CD8-positive, alpha-beta memory T cell (primary cell): ENCODE measurements at places on chromosomes 2 and 18.

DNA sequence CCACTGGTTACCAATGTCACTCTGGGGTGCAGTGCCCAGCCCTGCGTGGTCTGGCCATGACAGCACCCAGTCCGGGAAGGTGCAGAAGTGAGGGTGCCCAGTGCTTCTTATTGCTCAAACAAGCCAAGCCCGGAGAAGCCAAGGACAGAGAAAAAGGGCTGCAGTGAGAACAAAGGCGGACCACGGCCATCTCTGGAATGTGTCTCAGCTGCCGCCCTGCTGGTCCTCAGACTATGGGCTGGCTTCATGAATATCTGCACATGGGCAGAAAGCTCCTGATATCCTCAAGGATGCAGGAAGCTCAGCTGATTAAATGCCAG lies 28.7 kb downstream of the COPS9 start:
- no peak for DNase-seq
- H3K36me3 ChIP-seq = no peaks in the 10 kb centered on the region
- no peak overlapping the region for H3K27ac ChIP-seq
- H3K4me3 ChIP-seq = no peak overlapping the region
- no peaks in the 10 kb centered on the region for H3K4me1 ChIP-seq
- no peaks in the 10 kb centered on the region for H3K27me3 ChIP-seq

- no peaks in the 10 kb centered on the region for H3K27me3 ChIP-seq
- no peaks in the 10 kb centered on the region for H3K36me3 ChIP-seq
- no peak overlapping the region for H3K4me3 ChIP-seq
- peaks cover 21% of the 10 kb centered on the region for H3K4me1 ChIP-seq
- no peak overlapping the region for H3K27ac ChIP-seq
These were observed 104.0 kb downstream of the ZNF516 start for GRCh38 chr18:76391038-76391437.

DNA sequence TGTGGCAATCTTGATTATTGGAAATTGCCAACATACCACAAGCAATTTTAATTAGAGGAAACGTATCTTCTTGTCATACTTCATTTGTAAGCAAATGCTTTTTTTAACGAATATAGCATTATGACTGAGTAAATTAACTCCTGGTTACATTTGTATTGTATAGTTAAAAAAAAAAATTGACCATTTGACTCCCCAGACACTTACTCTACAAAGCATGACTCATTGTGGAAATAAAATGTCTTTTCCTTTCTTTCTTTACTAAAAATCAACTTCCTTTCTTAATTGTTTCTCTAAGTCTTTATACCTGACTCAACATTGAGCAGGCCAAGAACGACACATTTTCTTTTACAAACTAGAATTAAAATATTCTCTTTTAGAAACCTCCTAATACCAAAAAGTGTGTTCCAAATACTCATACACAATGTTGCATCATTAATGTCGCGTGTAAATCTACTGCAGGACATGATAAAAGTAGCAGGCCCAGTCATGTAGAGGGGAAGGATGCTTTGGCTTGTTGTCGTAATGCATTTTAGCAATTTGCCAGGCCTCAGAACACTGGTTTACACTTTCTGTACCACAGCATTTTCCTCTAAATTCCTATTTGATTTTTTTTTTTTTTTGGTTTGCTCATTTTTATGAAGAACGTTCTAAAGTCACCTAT lies 349.6 kb upstream of the KCNH7 start:
- no peak overlapping the region for H3K4me3 ChIP-seq
- H3K36me3 ChIP-seq = no peaks in the 10 kb centered on the region
- H3K27me3 ChIP-seq = no peaks in the 10 kb centered on the region
- H3K4me1 ChIP-seq = no peaks in the 10 kb centered on the region
- no peak overlapping the region for H3K27ac ChIP-seq

- no peak for DNase-seq
- no peak overlapping the region for H3K27ac ChIP-seq
- no peaks in the 10 kb centered on the region for H3K36me3 ChIP-seq
- H3K4me3 ChIP-seq = no peak overlapping the region
- no peaks in the 10 kb centered on the region for H3K27me3 ChIP-seq
- H3K4me1 ChIP-seq = no peaks in the 10 kb centered on the region
These were observed 164.0 kb downstream of the DTNA start for GRCh38 chr18:34873986-34874580.

DNA sequence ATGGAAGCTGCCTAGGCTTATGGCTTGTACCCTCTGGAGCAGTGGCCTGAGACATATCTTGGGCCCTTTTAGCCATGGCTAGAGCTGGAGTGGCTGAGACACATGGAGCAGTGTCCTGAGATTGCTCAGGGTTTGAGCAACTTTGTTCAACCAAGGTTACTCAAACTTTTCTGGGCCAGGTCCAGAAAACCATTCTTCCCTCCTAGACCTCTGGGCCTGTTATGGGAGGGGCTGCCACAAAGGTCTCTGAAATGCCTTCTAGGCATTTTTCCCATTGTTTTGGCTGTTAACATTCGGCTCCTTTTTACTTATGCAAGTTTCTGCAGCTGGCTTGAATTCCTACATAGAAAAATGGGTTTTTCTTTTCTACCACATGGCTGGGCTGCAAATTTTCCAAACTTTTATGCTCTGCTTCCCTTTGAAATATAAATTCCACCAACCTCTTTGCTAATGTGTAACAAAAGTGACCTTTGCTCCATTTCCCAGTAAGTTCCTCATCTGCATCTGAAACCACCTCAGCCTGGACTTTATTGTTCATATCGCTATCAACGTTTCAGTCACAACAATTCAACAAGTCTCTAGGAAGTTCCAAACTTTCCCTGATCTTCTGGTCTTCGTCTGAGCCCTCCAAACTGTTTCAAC lies 84.9 kb upstream of the MAP4K3 start:
- DNase-seq = no peak
- H3K27me3 ChIP-seq = no peaks in the 10 kb centered on the region
- H3K4me1 ChIP-seq = no peaks in the 10 kb centered on the region
- H3K27ac ChIP-seq = no peak overlapping the region
- H3K4me3 ChIP-seq = no peak overlapping the region
- H3K36me3 ChIP-seq = no peaks in the 10 kb centered on the region

- no peak overlapping the region for H3K27ac ChIP-seq
- no peak overlapping the region for H3K4me3 ChIP-seq
- no peaks in the 10 kb centered on the region for H3K36me3 ChIP-seq
These were observed 28.0 kb downstream of the KIF1A start for GRCh38 chr2:240791821-240792628.

DNA sequence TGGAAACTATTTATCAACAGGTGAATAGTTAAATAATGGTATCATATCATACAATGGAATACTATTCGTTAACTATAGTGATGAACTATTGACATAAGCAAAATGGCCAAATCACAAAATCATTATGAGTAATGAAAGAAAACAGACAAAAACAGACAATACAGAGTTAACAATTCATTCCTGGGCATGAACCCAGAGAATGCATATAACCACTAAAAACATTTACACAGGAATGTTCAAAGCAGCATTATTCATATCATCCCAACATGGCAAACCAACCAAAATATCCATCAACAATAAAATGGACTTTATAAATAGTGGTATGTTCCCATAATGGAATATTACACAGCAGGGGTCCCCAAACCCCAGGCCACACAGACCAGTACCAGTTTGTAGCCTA lies 131.2 kb upstream of the CYP1B1 start:
- no peaks in the 10 kb centered on the region for H3K27me3 ChIP-seq
- H3K4me1 ChIP-seq = no peaks in the 10 kb centered on the region
- no peak for DNase-seq

- H3K27me3 ChIP-seq = no peaks in the 10 kb centered on the region
- no peak overlapping the region for H3K4me3 ChIP-seq
- peaks cover 28% of the 10 kb centered on the region for H3K4me1 ChIP-seq
These were observed 57.7 kb downstream of the ODC1 start for GRCh38 chr2:10390369-10390801.

GRCh38 chr2:2524348-2524941 lies 193.4 kb upstream of the MYT1L start:
- no peaks in the 10 kb centered on the region for H3K4me1 ChIP-seq
- no peak for DNase-seq
- H3K36me3 ChIP-seq = no peaks in the 10 kb centered on the region
- H3K27me3 ChIP-seq = no peaks in the 10 kb centered on the region
- H3K4me3 ChIP-seq = no peak overlapping the region
- H3K27ac ChIP-seq = no peak overlapping the region

- no peak overlapping the region for H3K27ac ChIP-seq
- H3K27me3 ChIP-seq = no peaks in the 10 kb centered on the region
- no peaks in the 10 kb centered on the region for H3K36me3 ChIP-seq
- DNase-seq = no peak
- H3K4me1 ChIP-seq = no peaks in the 10 kb centered on the region
- no peak overlapping the region for H3K4me3 ChIP-seq
These were observed 209.5 kb downstream of the NDUFA10 start for GRCh38 chr2:239815671-239816070.

DNA sequence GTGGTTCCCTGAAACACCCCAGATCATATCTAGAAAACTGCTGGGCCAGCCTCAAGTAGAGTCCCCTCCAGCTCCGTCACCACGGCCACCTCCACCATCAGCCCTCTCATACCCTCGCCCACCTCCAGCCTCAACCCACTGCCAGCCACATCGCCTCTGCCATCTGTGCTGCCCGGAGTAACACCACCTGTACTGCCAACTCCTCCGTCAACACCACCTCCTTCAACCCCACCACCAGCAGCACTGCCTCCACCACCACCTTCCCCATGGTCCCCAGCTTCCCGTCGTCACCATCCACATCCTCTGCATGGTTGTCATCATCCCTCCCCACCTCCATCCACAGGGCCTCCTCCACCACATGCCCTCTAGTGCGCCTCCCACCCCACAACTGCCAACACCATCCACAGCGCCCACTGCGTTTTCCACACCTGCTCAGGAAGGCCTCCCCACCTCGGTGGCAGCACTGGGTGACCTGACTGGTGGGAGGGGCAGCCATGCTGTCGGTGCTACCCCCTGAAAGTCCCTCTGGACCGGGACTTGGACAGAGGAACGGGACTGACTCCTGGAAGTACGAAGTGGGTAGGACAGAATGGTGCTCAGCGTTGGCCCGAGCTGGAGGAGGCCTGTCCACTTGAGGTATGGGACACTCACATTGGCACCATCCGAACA lies 1.6 kb downstream of the SNED1 start:
- H3K4me3 ChIP-seq = no peak overlapping the region
- H3K4me1 ChIP-seq = no peaks in the 10 kb centered on the region
- DNase-seq = no peak
- no peaks in the 10 kb centered on the region for H3K27me3 ChIP-seq
- H3K36me3 ChIP-seq = no peaks in the 10 kb centered on the region
